ENCODE measurements at places on chromosomes 2 and 18.

DNA sequence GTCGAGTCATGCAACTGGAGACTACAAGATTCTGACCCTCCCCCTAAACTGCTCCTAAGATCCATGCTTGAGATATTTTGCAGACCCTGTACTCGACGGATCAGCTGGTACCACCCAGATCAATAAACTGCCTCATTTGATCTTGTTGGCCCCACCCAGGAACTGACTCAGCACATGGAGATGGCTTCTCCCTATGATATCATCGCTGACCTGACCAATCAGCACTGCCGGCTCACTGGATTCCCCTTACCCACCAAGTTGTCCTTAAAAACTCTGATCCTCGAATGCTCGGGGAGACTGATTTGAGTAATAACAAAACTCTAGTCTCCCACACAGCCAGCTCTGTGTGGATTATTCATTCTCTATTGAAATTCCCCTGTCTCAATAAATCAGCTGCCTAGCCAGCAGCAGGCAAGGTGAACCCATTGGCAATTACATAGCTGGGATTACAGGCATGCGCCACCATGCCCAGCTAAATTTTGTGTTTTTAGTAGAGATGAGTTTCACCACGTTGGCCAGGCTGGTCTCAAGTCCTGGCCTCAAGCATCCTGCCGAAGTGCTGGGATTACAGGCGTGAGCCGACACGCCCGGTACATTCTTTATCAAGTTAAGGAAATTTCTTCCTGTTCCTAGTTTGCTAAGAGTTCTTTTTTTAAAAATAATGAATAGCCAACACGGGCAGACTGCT is 43.6 kb downstream of the VPS54 start:
- no peak for DNase-seq

- DNase-seq, result no peak
These were observed 16.5 kb upstream of the NRP2 start for GRCh38 chr2:205665791-205666190.

DNA sequence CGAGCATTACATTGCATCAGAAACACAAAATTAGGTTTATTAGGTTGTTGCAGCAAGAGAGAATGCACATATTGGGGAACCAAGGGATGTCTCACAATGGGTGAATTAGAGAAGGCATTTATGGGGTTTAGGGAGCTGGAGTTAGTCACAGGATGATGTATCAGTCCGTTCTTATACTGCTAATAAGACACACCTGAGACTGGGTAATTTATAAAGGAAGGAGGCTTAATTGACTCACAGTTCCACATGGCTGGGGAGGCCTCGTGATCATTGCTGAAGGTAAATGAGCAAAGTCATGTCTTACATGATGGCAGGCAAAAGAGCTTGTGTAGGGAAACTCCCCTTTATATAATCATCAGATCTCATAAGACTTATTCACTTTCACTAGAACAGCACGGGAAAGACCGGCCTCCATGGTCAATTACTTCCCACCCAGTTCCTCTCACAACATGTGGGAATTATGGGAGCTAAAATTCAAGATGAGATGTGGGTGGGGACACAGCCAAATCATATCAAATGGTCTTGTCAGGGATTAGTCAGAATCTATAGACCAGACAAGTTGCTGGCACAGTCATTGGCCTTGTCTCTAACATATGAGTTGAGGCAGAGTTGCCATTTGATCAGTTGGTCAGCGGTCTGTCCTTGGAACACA is 61.9 kb upstream of the RBMS1 start:
- DNase-seq, result no peak

DNA sequence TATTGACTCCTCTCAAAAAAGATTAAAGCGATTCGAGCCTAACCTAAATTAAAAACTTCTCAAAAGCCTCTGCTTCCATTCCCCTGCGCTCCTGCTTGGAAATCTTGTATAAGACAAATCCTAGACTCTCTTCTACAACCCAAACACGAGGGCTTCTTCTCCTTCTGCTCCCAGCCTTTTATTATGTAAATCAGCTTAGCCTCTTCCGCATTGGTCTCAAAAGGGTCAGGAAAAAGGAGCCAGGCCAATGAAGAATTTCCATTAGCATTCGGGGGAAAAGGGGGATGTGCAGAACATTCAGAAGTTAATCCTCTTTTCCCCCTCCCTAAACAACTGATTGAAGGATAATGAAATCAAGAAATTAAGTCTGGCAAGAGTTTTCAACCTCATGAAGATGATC is 107.9 kb downstream of the FAM124B start:
- no peak for DNase-seq

GRCh38 chr2:60070196-60070595 is 483.3 kb downstream of the BCL11A start:
- no peak for DNase-seq

GRCh38 chr2:234289834-234290590 is 206.9 kb downstream of the ARL4C start:
- no peak for DNase-seq

DNA sequence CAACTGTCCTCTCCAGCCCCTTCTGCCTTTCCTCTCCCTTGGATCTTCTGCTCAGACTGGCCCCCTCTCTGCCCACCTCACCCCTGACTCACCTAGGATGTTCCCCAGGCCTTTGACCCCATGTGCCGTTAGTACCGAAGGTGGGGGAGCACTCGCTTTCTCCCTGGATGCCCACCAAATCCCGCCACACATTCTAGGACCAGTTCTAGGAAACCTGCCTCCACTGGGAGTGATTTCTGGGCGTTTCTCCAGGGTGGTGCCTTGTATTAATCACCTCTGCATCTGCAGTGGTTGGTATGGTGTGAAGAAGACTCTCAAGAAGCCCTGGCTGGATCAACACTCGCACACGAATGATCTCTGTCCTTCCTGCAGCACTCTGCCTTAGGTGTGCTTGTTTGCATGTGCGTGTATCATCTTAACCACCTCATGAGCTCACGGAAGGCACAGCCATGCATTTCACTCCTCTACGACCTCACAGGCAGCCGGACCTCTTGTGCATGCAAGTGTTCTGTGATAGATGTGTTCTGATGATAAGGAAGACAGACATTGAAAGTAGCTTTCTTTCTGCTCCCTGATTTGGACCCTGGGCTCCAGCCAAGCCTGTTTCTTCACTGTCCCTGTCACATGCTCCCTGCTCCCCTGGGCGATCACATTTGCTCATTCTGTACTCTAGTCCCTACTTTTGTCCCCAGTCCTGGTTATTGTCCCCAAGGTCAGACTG is 69.4 kb downstream of the LIPG start:
- no peak for DNase-seq

GRCh38 chr18:9482790-9483189 is 7.5 kb downstream of the RALBP1 start:
- no peak for DNase-seq

- DNase-seq, result no peak
These were observed 379.0 kb upstream of the FANCL start for GRCh38 chr2:58620093-58620492.

DNA sequence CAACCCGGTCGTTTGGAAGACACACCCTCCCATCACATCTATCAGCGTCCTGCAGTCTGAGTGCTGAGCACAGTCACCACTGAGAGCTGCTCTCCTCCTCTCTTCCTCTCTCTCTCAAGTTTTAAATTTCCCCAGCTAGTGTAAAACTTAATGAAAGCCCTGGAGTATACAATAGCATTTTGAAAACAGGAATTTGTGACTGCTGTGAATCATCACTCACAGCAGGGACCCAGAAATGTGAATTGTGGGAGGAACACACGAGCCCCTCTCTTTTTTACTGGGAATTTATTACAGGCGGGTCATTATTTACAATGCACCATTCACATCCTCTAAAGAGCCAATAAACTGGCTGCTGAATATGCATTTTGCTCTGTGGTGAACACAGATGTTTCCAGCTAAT is 185.0 kb upstream of the SMIM21 start:
- DNase-seq, result no peak

GRCh38 chr2:74269667-74270066 is 71.3 kb downstream of the MTHFD2 start:
- no peak for DNase-seq

GRCh38 chr2:167451496-167452289 is 563.4 kb downstream of the XIRP2 start:
- DNase-seq, result peak; percentile 11

- no peak for DNase-seq
These were observed 1.4 kb downstream of the PSD4 start for GRCh38 chr2:113175042-113175628.

- no peak for DNase-seq
These were observed 35.3 kb downstream of the EIPR1 start for GRCh38 chr2:3342324-3342723.

DNA sequence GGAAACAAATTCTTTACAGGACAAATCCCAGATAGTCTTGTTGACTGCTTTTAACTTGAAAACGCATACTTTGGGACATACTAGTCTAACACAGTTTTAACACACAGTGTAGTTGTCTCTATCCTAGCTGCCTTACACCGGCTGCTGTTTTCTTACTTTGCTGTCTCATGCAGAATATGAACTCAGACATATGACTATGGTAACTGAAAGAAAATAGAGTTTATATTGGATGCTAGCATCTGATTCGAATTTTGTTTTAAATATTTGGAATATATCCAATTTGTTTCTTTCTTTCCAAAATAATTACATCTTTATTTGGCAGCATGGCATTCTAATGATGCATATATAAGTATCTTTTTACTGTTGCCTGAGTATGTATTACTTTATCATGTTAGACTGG is 69.8 kb downstream of the ANKRD12 start:
- DNase-seq, result no peak

DNA sequence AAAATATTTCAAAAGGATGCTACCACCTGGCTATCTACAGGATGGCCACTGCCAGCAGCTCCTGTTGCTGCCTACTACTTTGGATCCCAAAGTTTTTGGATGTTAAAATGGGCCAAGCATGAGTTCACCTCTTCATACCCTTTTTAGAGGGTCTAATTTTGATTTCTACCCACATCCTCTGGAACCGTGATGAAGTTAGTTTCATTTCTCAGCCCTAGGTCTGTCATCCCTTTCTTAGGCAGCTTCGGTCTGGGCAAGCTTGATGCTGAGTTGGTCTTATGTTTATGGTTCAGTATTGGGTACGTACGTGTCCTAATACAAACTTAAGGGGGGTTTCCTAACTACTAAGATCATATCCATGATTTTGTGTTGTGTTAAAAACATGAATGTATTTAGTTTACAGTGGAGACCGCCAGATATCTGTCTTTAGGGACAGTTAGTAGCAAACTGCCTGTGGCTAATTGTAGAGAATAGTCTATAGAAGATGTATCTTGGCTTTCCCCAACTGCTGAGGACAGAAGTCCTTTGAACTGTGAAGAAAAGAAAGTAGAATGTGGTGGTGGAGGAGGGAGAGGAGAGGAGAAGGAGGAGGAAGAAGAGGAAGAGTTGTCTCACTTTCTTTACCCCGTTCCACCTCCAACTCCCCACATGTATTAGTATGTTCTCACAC is 184.9 kb downstream of the UBE2E3 start:
- no peak for DNase-seq

DNA sequence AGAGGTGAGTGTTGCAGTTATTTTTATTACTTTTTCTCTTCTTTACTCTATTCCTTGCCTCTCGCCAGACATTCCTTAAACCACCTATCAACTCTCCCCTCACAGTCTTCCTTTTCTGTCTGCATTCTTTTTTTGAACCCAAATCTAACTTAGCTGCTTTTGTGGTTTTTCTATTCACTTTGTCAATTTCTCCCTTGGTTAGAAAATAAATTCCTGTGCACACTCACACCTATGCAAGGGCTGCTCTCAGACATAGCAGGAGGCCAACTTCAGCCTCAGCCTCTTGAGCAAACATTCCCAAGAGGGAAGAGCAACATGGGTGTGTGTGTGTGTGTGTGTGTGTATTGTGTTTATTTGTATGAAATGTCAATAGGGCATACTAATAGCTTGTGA is 808.6 kb downstream of the RNF144A start:
- DNase-seq, result no peak
